ENCODE measurements at places on chromosomes 5 and 9.

GRCh38 chr9:545480-545879 is 296.0 kb upstream of the DMRT1 start:
- DNase-seq: no peak

- DNase-seq: no peak
Measured at GRCh38 chr9:90965226-90966030, 163.8 kb downstream of the SYK start.

- no peak for DNase-seq
Measured at GRCh38 chr5:51559339-51559738, 176.1 kb downstream of the ISL1 start.

DNA sequence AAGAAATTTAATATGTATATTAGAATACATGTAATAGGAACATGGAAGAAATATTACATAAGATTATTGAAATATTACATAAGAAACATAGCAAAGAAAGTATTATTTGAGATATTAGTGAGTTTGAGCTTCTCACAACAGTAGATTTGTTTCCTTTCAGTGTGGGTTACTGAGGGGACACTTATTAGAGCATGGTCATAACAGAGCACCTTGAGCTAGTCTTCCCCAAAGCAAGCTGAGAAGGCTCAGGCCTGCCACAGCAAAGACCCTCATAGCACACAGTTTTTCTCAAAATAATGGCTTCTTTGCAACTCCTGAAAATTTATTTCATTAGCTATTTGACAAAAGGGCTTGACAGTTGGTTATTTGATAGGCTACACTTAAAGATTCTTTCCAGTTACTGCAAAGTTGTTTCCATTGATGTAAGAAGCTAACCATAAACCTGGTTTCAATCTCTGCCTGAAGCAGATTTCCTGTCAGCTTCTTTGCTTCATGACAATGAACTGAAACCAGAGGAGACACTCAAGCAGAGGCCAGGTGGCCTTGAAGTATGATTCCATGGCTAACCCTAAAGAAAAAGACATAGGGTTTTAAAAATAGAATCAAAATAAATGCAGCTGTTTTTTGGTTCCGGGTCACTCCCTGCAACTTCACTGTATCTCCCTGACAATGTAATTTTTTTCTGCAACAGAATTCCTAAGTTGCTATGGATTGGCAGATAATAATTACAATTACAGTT is 68.6 kb downstream of the ERMP1 start:
- no peak for DNase-seq

GRCh38 chr5:152864447-152864846 is 459.4 kb upstream of the NMUR2 start:
- no peak for DNase-seq

DNA sequence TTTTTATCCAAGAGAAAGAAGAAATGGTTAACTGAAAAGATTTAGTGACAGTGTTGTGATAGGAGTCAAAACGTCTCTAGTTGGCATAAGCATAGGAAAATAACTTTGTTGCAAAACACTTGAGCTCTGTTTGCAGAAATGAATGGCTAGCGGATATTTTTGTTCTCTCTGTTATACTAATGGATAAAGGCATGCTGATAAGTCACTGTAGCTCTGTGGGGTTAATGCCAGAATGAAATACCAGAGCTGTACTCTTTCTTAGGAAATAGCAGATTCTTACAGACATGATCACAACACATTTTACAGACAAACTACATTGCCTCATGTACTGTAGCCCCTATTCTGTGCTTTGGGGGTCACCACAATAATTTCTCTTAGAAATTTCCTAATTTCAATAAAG is 202.8 kb downstream of the DMRTA1 start:
- no peak for DNase-seq
